NCI-H1930 (cell line): ENCODE measurements at places on chromosomes 5 and 9.

DNA sequence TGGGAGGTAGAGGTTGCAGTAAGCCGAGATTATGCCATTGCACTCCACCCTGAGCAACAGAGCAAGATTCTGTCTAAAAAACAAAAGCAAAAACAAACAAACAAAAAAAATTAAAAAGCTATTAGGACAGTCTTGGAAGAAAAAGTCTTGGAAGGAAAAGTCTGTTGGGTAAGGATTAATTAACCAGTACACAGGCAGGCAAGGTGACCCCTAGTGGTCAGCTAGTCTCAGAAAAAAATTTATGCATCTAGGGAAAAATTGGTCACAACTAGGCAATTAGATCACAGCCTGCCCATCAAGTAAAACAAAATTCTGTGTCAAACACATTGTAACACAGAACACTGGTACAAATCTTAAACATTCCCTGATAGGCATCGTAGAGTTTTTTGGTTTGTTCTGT, 6.7 kb upstream of the ANKRD18B start:
- DNase-seq: no peak

- no peak for DNase-seq
These were observed 94.9 kb downstream of the DENND1A start for GRCh38 chr9:123834889-123835562.

DNA sequence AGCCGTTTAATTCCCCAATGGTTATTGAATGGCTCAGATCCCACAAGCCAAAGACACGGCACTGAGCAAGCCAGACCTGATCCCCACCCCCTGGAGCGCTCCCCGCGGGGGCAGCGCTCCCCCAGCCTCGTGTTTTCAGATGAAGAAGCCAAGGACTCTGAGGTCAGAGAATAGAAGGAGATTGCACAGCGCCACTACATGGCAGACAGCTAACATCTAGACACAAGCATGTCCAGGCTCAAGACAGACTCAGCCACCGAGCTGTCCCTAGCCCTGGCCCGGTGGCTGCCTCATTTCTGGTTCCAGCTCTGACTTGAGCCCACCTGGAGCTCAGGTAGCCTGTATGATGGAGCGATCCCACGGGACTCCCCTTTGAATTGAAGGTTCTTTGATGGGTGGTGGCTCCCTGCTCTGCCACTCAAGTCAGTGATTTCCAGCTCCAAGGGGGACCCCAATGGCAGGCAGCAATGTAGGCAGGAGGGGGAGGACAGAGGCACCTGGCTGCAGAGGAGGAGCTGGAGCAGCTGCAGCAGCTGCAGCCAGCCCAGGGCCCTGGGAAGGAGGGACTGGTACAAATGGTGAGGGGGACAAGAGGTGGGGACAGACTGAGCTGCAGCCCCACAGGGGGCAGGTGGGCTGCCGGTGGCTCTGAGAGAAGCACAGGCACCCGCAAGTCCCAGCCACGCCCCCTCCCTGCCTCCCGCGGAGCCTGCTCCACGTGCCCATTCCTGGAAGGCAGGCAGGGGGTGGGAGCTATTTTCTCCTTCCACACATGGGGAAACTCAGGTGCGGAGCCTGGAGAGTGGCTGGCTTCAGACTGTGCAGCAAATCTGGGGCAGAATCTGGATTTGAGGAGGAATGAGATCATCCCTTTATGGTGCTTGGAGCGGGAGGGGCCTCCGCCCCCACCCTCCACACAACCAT, 40.2 kb downstream of the NTNG2 start:
- DNase-seq: no peak

GRCh38 chr5:136149891-136150290, 17.2 kb downstream of the SMAD5 start:
- DNase-seq: no peak

- DNase-seq: no peak
These were observed 20.4 kb downstream of the UHRF2 start for GRCh38 chr9:6433410-6433809.

DNA sequence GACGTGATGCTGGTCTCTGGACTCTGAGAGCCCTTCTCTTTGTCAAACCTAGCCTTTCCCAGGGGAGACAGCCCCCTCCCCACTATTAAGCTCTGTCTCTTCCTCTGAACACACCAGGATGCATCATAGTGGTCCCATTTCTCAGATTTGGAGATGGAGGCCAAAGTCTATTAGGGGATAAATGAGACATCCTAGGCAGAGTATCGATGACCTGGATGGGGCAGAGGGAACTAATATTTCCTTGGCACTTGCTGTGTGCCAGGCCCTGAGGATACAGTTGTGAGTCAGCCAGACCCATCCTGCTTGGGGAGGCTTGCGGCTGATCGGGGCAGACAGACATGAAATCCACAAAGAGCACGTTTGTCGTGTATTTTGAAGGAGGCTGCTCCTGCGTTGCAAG, 5.2 kb downstream of the DNM1 start:
- DNase-seq: no peak

DNA sequence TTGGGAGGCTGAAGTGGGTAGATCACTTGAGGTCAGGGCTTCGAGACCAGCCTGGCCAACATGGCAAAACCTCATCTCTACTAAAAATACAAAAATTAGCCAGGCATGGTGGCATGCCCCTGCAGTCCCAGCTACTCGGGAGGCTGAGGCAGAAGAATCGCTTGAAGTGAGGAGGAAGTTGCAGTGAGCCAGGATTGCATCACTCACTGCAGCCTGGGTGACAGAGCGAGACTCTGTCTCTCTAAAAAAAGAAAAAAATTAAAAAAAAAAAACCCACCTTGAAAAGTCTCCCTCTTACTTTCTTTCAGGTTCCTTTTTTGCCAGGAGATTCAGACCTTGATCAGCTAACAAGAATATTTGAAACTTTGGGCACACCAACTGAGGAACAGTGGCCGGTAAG, 34.2 kb downstream of the CDK7 start:
- no peak for DNase-seq

DNA sequence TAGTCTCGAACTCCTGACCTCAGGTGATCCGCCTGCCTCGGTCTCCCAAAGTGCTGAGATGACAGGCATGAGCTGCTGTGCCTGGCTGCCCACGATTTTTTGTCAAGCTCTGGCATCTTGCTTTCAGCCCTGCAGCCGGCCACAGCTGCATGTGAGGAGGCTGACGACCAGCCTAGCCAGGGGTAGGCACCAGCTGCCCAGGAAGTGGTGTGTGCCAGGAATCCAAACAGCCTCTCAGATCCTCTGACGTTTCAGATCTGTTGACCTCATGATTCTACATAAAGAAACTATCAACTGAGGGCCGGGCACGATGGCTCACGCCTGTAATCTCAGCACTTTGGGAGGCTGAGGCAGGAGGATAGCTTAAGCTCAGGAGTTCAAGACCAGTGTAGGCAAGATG, 19.0 kb downstream of the DYNC2I2 start:
- no peak for DNase-seq
